ENCODE measurements at places on chromosomes 4 and X.

GRCh38 chr4:762211-763190, 56.9 kb downstream of the PCGF3 start:
- no peak for DNase-seq

DNA sequence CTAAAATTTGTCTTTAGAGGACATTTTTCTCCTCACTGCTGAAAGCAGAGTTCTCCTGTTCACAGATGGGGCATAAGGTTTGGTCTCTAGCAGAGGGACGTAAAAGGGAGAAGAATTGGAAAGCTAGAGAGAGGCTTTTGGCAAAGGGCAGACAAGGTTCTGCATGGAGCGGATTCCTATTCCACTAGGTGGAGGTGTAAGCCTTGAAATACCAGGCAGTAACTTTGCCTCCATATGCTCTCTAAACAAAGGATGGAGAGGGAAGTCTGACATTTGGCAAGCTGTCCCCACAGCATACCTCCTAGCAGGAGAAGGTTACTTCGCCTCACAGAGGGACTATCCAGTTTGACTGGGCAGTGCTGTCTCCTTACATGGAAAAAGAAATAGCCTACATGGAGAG, 174.7 kb downstream of the DACH2 start:
- no peak for DNase-seq

DNA sequence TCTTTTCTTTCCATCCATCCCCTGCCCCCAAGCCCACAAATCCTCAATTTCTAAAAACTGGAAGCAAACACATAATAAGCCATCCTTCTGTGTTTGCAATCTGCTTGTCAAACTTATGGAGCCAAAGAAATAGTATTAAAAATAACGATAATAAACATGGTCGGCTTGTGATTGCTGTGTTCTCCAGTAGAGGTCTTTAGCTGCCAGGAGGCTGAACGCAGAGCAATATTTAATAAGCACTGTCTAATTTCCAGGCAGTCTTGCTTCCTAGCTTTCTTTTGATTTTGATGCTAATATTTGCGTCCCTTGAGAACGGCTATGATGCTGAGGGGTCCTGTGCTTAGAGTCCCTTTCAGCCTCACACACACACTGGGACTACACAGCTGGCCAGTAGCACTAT, 3.2 kb upstream of the HELT start:
- DNase-seq: no peak

- no peak for DNase-seq
Observed at GRCh38 chr4:91258326-91258725, 1045.4 kb upstream of the GRID2 start.

DNA sequence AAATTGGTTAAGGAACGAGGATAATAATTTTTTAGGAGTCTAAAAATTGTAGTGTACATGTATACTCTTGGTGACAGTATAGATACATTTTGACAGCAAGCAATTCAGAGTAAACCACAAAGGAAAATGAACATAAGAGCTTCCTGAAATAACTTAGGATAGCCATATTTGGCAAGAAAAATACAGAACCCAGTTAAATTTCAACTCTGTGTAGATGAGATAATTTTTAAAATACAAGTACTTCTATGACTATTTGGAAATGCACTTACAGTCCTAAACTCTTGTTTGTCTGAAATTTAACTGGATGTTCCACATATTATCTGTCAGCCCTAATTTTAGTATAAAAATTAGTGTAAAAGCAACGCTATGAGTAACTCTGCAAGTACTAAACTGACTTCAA, 124.4 kb upstream of the PCDH18 start:
- no peak for DNase-seq

DNA sequence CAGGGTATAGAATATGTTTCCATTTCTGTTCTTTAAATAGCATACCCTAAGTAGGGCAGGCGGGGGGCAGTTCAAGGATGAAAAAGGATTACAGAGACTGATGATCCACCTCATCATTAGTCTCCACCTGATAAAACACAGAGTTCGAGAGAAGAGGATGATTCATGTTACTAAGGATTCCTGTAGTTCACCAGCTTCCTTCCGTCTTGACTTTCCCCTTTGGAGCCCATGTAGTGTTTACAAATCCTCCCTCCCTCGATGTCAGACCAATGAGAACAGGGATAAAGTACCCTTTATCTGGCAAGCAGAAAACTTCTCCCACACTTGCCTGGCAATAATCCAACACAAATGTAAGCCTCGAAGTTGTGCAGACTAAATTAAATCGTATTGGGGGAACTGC, 526.3 kb upstream of the FAM241A start:
- no peak for DNase-seq

- no peak for DNase-seq
Observed at GRCh38 chr4:6894528-6895498, 14.8 kb upstream of the TBC1D14 start.

- DNase-seq: no peak
Observed at GRCh38 chr4:173801361-173801760, 271.3 kb upstream of the HAND2 start.

GRCh38 chr4:123986268-123986798, 589.7 kb downstream of the SPRY1 start:
- DNase-seq: peak; percentile 47

GRCh38 chr4:176443117-176443516, 123.4 kb downstream of the SPCS3 start:
- peak; percentile 17 for DNase-seq

DNA sequence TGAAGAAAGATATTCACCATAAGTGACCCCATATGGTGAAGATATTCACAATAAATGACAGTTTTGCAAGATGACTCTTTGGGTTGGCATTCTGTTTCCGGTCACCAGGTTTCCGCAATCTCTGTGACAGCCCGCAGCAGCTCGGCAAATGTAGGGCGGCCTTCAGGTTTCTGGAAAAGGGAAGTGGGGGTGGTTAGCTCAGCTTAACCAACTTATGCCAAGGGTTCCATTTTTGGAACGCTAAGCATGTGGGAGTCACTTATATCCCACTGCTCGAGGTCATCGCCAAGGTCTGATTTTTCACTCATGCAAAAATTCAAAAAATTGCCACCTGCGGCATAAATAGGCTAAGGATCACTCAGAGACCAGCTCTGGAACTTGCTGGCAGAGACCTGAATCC, 51.0 kb downstream of the NIPAL1 start:
- DNase-seq: no peak

GRCh38 chr4:73653695-73654106, 33.5 kb upstream of the RASSF6 start:
- peak; percentile 25 for DNase-seq

DNA sequence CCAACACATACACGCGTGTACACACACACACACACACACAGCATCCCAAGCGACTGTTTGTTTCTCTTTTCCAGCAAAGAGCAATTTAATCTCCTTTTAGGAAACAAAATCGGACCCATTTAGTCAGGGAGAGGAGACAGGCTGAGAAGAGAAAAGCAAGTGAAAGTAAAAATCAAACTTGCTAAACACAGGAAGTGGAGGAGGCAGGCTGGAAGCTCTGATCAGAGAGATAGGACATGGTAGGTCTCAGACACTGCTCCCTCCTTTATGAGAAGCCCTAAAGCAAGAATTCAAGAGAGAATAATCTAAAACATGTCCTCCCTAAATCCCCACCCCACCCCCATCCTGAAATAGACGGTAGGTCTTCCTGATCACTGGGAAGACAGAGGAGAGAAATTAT, 62.3 kb downstream of the GPC3 start:
- peak; percentile 1 for DNase-seq

DNA sequence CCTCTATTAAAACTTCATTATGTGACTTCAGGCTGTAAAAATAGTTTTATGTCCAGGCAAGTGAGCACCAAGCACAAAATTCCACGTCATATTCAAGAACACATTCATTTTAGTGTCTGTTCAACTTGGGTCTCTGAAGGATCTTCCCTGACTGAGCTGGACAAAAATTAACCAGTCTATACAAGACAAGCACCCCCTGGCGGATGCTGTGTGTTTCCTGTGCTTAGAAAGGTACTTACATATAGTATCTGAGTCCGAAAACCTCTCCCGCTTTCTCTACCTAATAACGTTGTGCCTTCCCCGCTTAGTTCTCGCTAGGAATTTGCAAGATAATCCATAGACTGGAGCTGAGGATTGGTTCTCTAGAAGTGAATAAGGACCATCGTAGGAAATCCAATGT, 2214.5 kb upstream of the TENM3 start:
- no peak for DNase-seq

DNA sequence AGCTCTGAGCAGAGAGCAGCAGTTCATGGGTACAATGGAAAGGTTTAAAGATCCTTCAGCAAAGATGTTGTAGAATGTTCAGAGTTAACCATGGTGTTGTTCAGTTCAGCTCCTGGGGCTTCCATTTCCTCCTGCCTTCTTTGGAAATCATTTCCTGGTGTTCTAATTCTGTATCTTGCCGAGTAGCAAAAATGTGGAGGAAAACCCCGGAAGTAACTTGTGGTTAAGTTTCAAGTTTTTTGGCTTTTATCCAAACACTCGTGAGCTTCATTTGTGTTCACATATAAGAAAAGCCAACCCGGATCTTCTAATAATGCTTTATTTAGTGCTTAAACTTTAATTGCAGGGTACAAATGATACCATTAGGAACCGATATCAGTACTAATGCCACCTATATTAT, 33.6 kb upstream of the ARX start:
- no peak for DNase-seq
